ENCODE measurements at places on chromosomes 7 and 10.

- DNase-seq, result no peak
These were observed 18.0 kb downstream of the TMEM106B start for GRCh38 chr7:12229046-12229445.

- DNase-seq, result peak; percentile 24
These were observed 82.8 kb downstream of the GATA3 start for GRCh38 chr10:8137272-8137681.

GRCh38 chr7:103116991-103117390, 31.9 kb downstream of the NAPEPLD start:
- no peak for DNase-seq

GRCh38 chr10:78568620-78569019, 500.1 kb upstream of the ZMIZ1 start:
- no peak for DNase-seq

DNA sequence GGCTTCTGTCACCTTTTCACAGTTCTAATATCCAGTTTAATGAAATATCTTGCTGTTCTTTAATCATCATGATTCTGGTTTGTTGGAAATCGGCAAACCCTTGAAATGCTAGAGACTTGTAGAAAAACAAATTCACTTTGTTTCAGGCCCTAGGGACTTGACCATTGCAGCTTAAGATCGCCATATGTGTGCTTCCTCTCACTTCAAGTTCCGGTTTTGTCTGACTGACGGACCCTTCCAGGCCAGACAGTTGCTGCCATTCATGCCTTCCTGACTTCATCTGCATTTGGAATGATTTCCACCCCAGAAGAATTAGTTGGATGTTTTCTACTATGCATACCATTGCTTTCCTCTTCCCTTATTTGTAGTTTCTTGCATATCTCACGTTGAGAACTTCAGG, 125.6 kb downstream of the CELF2 start:
- no peak for DNase-seq

- DNase-seq, result peak; percentile 10
These were observed 8.0 kb upstream of the ZNRF2 start for GRCh38 chr7:30276203-30276900.

DNA sequence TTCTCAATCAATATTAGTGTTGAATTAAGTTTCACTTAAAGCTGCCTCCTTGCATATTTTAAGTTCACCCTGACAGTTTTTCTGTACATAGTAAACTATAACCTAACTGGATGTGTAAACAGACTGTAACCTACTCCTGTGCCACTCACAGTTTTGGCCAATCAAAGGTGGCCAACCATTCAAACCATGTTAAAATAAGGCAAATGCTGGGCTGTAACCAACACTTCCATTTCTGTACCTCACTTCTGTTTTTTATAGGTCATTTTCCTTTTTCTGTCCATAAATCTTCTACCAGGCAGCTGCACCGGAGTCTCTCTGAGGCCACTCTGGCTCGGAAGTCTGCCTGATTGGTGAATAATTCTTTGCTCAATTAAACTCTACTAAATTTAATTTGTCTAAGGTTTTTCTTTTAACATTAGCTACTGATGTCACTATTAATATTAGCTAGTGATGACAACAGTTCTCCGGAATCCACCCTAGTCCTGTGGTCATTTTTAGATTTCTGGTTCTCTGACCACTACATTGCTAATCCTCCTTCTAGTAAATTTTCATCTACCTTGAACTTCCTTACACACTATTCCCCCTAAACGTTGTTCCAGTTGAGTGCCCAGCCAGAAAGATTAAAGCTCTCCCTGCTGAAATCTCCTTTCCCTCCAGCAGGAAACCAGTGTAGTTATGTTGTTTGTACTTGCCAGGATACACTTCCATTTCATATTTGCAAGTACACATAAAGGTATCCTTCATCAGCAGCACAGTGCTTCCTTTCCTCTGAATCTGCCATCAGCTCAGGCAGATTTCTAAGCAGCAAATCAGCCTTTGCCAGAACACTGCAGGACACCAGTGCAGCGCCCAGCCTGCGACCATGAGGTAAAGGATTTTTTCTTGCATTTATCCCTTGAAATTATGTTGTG, 18.6 kb upstream of the IFIT2 start:
- no peak for DNase-seq

- no peak for DNase-seq
These were observed 187.5 kb upstream of the AOAH start for GRCh38 chr7:36911788-36912187.

DNA sequence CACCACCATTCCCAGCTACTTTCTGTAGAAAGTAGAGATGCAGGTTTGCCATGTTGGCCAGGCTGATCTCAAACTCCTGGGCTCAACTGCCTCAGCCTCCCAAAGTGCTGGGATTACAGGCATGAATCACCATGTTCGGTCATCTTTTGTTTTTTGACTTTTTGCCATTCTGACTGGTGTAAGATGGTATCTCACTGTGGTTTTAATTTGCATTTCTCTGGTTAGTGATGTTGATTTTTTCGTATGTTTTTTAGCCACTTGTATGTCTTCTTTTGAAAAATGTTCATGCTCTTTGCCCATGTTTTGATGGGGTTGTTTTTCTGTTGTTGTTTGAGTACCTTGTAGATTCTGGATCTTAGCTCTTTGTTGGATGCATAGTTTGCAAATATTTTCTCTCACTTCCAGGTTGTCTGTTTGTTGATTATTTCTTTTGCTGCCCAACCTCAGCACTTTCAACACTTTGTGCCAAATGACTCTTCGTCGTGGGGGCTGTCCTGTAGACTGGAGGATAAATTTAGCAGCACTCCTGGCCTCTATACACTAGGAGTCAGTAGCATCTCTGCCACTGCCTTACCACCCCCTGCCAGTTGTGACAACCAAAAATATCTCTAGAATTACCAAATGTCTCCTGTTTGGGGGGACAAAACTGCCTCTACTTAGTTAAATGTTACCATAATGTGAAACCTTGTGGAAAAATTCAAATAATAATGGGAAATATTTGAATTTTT, 6.5 kb upstream of the CPED1 start:
- no peak for DNase-seq

DNA sequence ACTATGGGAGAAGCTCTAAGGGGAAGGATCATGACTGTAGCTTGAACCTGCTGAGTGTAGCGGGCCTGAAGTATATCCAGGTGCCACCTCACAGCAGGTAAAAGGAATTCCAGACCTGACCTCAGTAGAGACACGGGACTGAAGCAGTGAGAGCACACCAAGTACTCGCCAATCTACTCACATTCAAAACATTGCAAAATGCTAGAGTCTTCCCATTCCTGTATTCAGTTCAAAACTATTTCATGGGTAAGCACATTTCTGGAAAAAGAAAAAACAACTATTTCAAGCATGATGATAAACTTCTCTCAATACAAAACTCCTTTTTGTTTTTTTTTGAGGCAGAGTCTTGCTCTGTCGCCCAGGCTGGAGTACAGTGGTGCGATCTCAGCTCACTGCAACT, 121.9 kb upstream of the AUTS2 start:
- no peak for DNase-seq

DNA sequence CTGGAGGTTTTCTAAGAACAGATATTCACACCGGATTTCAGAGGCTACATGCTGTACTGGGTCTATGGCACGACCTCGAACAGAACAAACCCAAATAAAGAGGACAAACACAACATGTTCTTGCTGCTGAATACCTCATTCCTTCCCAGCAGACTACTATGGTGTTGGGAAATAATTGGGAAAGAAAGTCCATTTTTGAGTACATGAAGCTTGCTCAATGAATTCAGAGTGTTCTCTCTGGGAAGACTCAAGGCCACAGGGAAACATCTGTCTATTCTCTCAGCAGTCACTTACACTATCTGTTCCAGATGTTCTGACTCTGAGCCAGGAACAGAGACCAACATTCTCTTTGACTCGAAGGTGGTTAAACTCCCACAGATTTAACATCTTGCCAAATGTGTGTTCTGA, 30.9 kb downstream of the LAMB1 start:
- no peak for DNase-seq

DNA sequence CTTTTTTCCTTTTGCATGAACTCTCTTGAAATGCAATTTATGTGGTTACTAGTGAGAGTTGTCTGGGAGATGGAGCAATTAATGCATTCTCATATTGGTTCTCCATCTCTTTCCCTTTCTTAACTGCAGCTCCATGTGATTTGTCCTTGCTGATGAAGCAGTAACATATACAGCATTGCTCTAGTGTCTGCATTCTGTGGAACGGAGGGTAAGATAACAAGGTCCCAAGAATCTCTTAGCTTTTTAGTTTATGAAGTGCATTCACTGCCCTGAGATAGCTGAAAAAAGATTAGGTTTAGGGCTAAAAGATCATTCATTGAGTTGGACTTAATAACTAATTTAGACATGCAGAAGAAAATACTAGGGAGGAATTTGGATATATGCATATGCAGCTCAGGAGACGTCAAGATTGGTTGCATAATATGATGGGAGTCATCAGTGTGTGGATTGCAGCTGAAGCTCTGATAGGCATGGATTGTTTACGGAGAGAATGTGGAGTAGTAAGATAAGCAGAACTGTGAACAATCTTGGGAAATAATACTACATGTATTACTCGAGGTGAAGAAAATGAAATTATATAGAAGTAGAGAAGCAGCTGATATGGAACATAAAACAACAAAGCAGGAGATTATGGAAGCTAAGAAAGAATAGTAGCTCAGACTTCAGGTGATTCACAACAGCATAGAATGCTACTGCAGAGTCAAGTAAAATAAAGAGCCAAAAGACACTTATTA, 404.7 kb downstream of the ARL4A start:
- DNase-seq, result no peak

GRCh38 chr7:23276376-23276775, 22.8 kb upstream of the MALSU1 start:
- no peak for DNase-seq

GRCh38 chr10:75106242-75106641, 5.2 kb upstream of the SAMD8 start:
- DNase-seq, result no peak

- no peak for DNase-seq
These were observed 26.7 kb upstream of the NDST2 start for GRCh38 chr10:73838008-73838567.

GRCh38 chr7:150966002-150966401, 12.1 kb downstream of the KCNH2 start:
- DNase-seq, result no peak

DNA sequence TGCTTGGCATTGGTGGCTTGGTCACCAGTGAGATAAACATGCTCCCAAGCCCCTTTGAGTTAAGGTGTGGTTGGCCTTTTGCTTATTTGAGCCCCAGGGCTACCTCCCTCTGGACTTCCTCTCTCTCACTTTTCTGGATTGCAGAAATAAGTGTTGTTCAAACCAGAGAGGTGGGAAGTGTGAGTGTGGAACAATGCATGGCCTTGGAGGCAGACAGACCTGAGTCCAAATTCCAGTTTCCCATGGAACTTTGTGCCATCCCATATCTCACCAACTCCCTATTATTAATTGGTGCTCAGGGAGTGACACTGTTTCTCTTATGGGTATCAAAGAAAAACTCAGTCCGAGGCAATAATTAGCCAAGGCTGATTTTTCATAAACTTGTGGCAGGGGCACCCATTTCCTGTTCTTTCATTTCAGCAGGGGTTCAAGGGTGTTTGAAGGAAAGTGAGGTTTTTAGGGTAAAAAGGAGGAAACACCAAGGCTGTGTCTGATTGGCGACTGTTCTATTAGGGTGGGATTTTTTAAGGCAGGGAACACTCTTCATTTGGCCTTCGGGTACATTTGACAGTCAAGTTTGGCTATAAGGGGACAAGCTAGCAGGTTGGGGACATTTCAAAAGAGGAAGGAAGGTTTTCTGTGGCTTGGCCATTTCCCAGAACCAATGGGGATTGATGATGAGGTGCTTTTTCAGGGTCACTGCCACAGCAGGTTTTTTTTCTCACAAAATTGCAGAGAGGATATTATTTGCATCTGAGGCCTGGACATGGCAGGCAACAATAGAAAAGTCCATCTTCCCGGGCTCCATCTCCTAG, 148.8 kb upstream of the NPY start:
- DNase-seq, result no peak

DNA sequence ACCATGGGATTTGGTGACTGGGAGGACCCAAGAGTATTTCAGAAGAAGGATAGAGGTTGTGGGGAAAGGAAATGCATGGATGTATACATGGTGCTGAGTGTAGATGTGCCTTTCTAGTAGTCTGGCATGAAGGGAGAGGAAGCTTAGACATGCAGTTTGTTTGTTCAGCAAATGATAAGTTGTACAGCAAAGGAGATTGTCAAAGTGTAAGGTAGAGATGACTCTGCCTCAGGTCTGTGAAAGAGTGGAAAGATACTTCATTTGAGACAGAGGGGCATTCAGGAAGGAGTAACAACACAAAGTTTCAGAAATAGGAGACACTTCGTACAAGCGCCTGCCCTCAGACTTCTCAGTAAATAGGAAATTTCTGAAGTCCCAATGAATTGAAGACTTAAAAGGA, 152.3 kb downstream of the CELF2 start:
- no peak for DNase-seq

DNA sequence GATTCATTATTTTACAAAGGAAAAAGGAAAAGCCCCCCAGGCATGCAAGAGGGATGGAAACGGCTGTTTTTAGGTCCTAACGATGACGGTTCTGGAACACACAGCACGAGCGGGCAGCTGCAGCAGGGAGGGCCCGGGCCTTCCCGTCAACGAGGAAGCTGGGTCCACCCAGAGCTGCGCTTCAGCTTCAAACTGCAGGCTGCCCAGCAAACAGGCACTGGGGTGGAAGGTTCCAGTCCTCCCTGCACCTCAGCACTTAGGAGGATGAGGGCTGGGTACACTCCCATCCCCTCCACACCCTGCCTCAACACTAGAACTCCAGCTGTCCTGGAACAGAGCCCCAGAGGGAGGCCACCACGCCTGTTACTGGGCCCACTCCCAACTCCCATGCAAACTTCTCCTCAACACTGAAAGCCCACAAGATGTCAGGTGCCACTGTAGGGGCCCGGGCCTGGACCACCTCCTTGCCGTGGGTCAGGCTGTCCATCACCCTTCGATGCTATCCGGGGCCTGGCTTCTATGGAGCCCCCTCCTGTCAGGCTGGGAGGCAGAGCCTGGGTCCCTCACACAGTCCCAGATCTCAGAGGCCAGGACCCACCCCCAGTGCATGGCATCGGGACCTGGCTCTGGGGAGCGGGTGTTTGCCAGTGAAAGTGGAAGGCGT, 33.0 kb downstream of the PAPOLB start:
- no peak for DNase-seq

GRCh38 chr7:98562871-98563495, 54.1 kb upstream of the NPTX2 start:
- no peak for DNase-seq

- no peak for DNase-seq
These were observed 55.8 kb downstream of the LOXL4 start for GRCh38 chr10:98212196-98212595.

DNA sequence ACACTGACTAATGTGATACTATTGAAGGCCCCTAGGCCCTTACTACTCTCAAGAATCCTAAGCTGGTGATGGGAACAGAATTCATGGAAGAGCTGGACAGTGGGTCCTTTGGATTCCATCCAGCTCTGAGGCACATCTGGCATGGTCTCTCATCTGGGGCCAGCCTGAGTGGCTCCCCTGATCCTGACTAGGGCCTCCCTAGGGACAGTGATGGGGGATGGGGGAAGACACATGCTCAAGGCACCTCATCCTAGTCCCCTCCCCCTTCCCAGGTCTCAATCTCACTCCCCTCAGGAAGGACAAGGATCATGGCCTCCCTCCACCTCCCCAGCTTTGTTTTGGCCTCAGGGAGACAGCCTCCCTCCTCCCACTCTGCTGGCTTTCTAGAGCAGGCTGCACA, 1.8 kb downstream of the KCNIP2 start:
- no peak for DNase-seq

All from stimulated activated CD4-positive, alpha-beta T cell treated with anti-CD3 and anti-CD28 coated beads, Interleukin-1b, Interleukin-23, amount 100 ng/mL, for 24 hours (primary cell).